Right hindlimb (tissue), 1 donor: ENCODE measurements at places on chromosomes 16 and 17.

DNA sequence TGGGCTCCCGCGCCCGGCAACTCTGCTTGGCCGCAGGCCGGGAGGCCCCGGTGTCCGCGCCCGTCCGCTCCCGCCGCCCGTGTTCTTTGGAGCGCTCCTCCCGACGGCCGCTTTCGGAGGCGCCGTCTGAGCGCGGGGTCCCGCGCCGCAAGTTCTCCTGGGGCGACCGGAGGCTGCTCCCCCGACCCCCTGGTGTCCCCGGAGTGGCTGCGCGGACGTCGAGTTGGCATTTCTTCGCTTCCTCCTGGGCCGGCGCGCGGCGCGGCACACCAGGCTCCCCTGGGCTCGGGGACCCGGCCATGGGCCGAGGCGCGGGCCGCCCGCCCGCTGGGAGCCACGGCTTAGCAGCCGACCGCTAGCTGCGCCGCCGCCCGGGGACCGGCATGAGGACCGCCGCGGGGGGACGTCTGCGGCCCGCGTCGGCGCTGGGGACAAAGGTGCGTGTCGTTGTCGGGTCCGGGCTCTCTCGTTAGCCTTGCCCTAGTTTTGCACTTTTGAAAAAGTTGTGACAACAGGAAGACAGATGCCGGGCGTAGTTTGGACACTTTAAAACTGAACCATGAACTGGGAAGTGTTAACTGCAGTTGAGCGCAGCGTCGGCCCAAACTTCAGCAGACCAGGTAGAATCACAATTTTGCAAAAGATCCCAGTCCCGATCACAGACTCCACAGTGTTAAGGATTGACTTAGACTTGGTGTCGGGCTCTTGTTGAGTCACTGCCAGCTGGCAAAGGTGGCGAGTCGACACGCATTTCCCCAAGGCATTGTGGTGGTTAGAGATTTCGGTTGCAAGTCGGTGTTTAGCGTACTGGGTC lies 700 bp downstream of the UBN1 start:
- peak; percentile 39 for DNase-seq

DNA sequence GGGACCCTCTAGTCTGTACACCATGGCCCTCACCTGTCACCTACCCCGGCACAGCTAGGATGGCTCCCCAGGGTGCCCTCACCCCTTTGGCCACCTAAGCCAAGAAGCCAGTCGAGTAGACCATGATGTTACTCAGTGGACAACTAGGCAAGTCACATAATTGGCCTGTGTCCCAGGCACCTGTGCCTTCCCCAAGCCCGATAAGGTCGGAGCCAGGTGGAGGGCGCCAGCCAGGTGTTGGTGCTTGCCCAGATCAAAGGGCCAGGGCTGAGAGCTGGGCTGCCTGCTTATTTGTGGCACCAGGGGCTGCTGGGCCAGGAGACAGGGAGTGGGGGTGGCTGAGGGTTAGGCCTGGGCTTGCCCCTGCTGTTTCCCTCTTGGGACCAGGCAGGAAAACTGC lies 16.8 kb downstream of the SPNS2 start:
- no peak for DNase-seq

GRCh38 chr16:20928774-20929411 lies 28.3 kb downstream of the LYRM1 start:
- no peak for DNase-seq

DNA sequence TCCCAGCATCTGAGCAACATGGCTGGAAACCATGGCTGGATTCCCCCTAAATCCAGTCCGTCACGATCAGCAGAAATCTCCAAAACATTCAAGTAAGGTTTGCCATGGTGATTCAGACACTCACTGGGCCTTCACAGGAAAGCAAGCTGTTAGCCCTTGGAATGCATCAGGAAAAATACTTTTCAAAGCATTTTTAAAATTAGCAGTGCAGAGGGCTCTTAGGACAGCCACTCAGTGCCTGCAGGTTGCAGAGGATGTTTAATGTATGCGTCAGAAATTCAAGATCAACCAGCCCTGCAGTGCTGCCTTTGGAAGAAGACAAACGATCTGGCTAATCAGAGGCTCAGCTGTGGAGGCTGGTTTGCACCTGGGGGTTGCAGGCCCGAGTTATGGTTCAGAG lies 50.3 kb downstream of the FOXL1 start:
- DNase-seq, result peak; percentile 7

- no peak for DNase-seq
Measured at GRCh38 chr17:57666201-57666870, 78.8 kb downstream of the CCDC182 start.

DNA sequence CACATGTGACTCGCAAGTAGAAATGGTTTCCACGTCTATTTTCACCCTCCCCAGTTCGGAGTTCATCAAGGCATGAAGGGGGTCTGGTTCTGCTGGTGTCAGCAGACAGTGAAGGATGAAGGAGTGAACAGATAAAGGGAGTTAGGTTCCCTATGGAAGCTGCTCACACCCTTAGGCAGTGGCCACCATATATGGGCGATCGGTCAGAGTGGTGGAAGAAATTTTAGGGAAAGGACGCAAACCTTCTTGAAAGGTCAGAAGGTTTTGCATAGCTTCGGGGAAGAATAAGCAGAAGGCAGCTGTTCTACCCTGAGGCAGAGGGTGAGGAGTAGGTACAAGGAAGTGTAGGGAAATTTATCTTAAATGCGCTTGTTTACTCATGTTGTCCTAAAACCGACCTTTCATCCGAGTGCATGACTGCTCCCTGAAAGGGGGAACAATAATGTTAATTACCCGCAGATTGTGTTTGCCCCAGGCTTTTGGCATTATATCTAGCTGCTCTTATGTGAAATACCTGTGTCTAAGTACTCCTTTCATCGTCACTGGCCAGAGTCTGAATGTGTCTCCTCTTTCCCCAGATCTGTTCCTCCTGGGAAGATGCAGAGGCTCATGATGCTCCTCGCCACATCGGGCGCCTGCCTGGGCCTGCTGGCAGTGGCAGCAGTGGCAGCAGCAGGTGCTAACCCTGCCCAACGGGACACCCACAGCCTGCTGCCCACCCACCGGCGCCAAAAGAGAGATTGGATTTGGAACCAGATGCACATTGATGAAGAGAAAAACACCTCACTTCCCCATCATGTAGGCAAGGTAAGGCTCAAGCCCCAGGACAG lies 12.5 kb downstream of the CDH5 start:
- DNase-seq, result no peak

GRCh38 chr16:88719267-88719932 lies 13.1 kb downstream of the CTU2 start:
- DNase-seq, result no peak

- no peak for DNase-seq
Measured at GRCh38 chr16:10367616-10368188, 18.2 kb upstream of the ATF7IP2 start.

GRCh38 chr17:51119415-51120356 lies 982 bp downstream of the SPAG9 start:
- peak; percentile 72 for DNase-seq

GRCh38 chr17:17849147-17849820 lies 12.5 kb upstream of the SREBF1 start:
- no peak for DNase-seq

DNA sequence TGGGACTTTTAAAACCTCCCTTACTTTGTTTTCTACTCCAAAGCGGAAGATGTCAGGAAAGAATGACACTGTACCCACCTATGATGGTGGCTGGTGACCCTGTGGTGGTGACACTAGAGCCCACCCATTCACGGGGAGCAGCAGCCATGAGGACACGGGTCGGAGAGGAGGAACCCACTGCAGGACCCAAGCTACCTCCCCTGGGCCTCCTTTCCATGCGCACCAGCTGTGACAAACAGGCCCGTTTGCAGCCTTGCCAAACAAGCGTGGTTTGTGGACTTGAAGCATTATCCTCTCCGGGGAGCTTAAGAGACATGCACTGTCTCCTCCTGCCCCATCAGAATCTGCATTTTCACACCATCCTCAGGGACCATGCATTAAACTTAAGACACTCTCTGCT lies 85.6 kb downstream of the ZFHX3 start:
- no peak for DNase-seq

GRCh38 chr17:80844418-80844990 lies 147.1 kb upstream of the CHMP6 start:
- DNase-seq, result no peak

DNA sequence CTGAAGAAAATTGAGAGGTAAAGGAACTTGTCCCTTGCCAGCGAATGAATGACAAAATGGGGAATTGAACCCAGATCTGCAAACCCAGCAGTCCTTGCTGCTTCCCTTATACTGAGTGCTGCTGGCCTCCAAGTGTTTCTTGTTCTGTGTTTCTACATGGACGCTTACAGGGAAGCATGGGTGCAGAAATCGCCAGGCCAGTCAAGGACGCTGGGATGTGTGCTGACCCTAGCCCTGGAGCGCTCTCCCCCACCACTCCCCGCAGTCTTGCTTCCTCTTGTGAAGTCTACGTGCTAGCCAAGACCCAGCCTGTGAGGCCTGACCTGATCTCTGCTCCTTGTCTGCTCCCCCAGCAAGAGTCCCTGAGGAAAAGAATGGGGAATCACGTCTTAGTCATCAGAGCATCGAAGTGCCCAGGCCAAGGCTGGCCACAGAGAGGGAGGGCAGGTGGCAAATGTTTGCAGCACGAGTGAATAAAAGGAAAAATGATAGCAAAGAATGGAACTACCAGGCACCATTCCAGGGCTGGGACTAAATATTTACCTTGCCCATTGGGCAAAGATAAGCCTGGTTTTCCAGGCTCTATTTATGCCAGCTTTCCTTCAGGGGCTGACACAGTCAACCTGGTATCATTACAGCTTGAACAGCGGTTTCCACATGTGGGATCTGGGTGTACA lies 17.4 kb downstream of the CA4 start:
- DNase-seq, result no peak

DNA sequence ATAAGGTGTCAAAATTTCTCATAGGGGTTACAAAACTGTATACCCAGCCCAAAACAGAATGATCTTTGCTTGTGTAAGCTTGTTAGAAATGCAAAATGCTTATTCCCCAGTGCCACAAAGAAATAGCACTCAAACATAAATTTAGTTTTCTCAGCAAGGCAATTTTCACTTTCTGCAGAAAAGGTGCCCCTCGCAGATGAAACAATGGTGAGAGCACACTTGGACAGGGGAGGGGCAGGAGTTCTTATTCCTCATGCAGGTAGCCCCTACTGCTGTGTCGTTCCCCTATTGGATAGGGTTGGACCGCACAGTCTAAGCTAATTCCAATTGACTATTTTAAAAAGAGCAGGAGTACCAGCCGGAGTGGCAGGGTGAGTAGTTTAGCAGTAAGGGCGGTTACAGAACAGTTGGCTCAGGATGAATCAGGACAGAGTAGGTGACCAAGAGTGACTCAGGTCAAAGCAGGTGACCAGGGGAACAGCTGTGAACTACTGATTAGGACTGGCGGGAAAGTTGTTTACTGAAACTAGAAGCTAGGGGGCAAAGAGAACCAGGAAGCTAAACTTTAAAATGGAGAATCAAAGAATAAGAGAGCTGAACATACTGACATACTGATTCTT lies 5.5 kb upstream of the LDHD start:
- DNase-seq, result no peak

DNA sequence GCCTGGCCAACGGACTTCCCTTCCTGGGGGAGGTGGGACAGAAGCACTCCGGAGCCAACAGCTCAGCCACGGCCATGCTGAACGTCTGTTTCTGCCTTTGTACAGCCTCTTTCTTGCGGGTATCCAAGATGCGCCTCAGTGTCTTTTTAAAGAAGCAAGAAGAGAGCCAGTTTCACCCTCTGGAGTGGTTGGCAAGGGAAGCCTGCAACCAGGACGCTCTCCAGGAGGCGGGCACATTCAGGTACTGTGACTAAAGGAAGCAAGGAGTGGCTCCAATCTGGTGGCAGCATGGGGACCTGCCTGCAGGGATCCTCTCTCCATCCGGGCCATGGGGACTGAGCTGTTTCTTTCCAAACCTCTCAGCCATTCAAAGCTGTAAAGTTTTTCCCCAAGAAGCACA lies 60.6 kb upstream of the ENDOV start:
- DNase-seq, result no peak

GRCh38 chr17:29240477-29240876 lies 6.2 kb upstream of the CRYBA1 start:
- no peak for DNase-seq

- DNase-seq, result peak; percentile 40
Measured at GRCh38 chr17:81866440-81867169, 4.5 kb downstream of the ARHGDIA start.

- no peak for DNase-seq
Measured at GRCh38 chr17:5861854-5862253, 208.3 kb upstream of the WSCD1 start.

DNA sequence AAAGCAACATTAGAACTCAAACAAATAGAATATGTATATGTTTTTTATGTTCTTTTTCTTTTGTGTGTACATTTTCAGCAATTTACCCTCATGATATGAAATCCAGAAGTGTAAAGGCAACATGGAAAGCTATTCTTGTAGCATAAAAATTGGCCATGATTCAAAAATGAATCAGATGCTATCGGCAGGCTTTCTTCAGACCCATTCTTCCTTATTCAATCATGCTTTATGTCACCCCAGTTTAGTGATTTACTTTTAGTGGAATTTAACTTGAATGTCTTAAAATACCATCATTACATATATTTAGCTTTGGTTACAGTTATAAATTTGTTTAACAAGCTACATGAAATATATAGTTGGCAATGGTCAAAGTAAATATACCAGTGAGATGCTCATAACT lies 21.4 kb upstream of the SMIM36 start:
- DNase-seq, result no peak

GRCh38 chr16:10504404-10504885 lies 76.0 kb downstream of the EMP2 start:
- no peak for DNase-seq

- DNase-seq, result no peak
Measured at GRCh38 chr16:12754824-12755543, 48.7 kb downstream of the CPPED1 start.
